Activated CD8-positive, alpha-beta memory T cell treated with anti-CD3 and anti-CD28 coated beads, Interleukin-2, amount 50 U/mL, for 4 hours (primary cell): ENCODE measurements at places on chromosomes 2 and 18.

GRCh38 chr2:145846982-145847381, 1327.1 kb upstream of the ZEB2 start:
- no peak for DNase-seq

DNA sequence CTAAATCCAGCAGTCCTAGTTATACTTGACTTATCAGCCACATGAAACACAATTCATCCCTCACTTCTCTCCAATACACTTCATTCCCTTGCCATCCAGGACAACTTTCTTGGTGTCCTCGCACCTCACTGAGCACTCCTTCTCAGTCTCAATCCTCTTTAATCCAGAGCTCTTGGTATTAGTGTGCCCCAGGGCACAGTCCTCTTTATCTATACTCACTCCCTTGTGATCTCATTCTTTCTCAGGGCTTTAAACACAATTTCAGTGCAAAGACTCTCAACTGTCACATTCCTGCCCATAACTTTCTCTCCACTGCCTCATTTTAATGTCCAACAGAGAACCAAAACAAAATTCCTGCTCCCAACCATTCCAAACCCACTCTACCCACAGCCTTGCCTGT, 60.8 kb upstream of the SPOPL start:
- DNase-seq, result no peak

DNA sequence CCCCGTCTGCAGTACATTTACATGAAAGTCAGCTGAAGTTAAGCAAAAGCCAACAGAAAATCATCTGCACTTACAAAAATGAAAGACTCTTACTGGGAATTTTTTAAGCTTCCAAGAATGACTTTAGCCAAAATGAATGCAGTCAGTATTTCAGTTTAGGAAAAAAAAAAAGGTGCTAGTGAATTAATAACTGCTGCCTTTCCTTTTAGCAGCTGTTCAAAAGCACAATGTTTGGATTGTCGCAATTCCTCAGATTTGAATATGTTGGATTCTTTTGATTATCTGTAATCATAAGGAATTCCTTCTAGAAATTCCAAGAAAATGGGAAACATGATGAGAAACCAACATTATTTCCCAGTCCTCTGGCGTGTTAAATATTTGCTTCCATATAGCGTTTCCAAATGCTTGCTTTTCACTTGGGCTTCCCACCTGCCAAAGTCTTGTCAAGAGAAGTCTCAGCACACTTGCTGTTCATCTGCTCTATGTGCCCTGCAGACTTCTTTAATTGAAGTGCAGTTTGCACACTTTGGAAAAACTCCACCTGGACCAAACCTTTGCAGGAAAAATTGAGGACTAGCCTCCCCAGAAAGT, 653.0 kb upstream of the SLC39A10 start:
- DNase-seq, result no peak

DNA sequence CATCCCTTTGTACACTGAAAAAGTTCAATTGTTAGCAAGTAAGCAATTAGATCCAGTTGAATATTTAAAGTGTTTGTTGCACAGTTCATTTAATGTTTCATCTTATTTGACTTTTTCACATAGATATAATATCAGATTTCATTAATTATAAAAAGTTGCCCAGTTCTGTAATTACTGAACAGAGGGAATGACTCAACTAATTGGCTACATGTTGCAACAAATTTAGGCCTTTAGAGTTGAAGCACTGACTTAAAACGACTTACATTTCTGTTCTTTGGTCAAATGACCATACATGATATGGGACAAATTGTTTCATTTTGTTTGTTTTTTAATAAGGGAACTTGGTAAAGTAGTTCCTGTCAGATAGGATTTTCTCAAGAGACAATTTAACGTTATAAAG, 68.5 kb upstream of the FAM117B start:
- no peak for DNase-seq

GRCh38 chr2:208142925-208143799, 2.8 kb downstream of the CRYGB start:
- no peak for DNase-seq

DNA sequence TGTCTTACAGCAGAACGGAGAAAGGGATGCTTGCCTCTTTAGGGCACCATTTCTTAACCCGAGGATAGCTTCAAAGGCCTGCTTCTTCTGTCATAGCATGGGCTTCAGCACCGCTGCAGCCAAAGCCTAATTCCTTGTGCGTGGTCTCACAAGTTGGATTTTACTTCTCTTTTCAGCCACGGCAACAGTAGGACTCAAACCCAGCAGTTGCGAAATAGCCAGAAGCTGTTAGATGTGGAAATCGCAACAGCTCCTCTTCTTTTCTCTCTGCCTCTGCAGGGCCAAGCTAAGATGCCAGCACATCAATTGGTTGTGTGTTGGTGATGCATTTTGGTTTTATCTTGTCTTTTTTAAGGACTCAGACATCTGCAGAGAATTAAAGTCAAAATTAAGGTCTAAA, 3.1 kb downstream of the NRXN1 start:
- DNase-seq, result no peak

DNA sequence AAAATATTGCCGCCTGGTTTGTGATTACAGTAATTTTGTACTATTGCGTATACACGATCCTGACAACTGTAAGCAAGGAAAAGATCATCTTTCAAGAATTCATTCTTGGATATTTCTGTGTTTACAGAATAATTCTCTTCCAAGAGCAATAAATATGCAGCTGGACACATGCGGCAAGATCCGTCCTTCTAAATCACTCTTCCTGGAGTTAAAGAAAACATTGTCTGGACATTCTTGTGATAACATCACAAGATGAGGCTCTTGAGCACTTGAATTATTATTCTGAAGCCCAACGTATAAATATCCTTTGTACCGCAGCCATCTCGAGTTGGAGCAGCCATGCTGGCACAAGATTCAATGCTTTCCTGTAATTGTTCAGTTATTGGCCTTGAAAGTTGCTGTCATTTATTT, 9.9 kb downstream of the FHL2 start:
- no peak for DNase-seq

GRCh38 chr2:10890706-10891270, 20.9 kb upstream of the KCNF1 start:
- no peak for DNase-seq

GRCh38 chr2:155830351-155830750, 502.2 kb downstream of the NR4A2 start:
- no peak for DNase-seq

GRCh38 chr2:33496150-33496549, 19.7 kb downstream of the RASGRP3 start:
- DNase-seq, result no peak

GRCh38 chr18:42365591-42365990, 410.6 kb downstream of the PIK3C3 start:
- no peak for DNase-seq

DNA sequence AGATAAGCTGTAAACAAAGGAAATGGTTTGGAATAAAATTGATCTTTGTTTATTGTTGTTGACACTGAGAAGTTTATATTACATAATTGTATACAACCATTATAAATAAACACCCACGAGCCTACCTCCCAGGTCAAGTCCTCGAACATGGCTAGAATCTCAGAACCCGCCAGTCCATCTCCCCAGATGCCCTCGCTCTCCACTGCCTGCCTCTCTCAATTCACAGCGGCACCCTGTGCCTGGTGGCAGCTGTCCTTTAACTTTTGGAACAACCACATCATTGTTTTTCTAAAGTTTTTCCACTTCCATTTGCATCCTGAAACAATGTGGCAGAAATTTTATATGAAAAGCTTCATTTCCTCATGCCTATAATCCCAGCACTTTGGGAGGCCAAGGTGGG, 52.2 kb upstream of the OTOS start:
- no peak for DNase-seq

DNA sequence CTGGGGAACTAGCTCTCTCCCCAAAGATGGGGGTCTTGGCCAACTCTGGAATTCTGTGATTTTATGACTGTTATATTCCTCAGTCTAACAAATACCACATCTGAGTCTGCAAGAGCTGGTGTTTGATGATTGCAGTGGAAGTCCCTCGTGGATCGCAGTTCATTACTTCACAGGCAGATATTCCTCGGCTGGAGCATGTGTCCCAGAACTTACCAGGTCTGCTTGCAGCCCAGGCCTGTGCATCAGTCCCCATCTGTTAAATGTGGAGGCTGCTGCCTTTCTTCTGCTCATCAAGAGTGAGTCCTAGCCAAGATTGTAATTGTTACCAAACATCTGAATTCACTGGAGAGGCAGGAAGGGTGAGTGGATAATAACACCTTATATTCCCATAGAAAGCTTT, 55.5 kb downstream of the PRKCE start:
- no peak for DNase-seq

- DNase-seq, result no peak
Measured at GRCh38 chr18:58609536-58609993, 19.3 kb downstream of the ALPK2 start.
